ENCODE measurements at places on chromosomes 3 and 15.
A peak's percentile ranks its signal among the peaks of the same experiment; 100 is the strongest.

DNA sequence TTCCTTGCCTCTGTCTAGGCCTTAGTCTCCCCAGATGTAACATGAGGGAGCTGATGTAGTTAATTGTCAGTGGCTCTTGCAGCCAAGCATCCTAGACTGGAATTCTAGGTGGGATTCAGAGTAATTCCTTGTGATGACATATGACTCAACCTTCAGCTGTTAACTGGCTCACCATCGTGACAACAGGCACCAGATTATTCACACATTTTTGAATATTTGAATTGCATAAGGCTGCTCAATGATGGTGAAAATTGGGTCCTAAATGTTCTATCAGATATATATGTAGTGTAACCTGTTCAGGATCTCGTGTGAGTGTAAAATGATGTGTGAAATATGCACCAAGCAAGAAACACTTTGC is 405.1 kb downstream of the LPP start:
- no peak for DNase-seq

DNA sequence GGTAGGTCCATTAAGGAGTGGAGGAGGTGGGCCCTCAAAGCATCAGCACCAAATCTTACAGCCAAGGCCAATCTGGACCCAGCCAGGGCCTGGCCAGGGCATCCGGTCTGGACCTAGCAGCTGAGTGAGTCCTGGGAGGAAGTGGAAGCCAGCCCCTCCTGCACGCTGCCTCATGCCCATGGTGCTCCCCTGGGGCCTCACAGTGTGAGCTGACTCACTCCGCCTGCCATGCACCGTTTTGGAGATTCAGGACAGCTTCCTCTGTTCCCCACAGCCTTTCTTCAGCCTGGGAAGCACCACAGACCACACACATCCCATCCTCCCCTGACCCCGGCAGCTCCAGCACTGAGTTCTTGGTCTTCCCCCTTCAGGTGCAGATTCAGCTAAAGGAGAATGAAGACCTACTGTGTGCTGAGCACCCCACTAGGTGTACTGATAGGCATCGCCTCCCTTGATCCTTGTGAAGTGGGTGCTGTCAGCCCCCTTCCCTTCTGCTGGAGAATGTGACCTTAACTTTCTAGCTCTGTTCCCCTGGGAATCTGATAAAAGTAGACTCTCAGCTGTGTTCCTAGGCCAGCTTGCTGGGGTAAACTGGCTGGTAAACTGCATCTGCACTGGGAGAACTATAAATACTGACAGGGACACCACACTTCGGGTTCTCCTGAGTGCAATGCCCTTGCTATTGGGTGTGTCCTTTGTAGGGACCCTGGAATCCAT is 36.8 kb upstream of the SEC13 start:
- no peak for DNase-seq

DNA sequence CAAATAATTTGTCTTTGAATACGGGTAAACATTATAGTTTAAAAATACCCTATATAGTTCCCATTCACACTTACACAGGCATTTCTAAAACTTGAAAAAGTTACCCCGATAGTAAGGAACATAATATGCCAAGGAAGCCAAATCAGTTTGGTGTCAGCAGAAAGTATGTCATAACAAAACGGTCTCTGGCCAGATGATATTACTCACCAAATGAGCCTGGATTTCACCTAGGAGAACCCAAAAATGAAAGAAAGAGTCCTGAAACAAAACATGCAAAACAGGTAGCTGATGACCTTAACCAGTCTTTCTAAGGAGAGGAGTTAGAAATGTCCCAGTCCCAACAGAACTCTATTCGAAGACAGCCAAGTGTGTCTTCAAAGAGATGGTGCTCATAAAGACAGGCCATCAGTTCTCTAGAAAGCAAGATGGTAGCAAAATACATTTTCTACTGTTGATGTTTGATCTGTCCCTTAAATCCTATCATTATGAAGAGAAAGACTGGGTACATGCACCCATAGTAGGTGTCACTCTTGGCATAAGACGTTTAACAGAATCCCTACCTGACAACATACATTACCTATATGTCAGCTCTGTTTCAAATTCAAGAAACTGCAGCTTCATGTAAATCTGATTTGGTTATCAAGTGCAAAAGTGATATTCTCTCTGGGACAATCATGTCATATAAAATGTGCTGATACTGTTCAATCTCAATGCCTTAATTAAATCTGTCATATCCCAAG is 942.5 kb downstream of the ROBO1 start:
- DNase-seq: no peak

- no peak for DNase-seq
Measured at GRCh38 chr15:90201944-90202375, 830 bp downstream of the SEMA4B start.

GRCh38 chr3:159828542-159828943 is 160.1 kb upstream of the IL12A start:
- DNase-seq: peak; percentile 3

- no peak for DNase-seq
Measured at GRCh38 chr3:120272286-120272685, 12.7 kb downstream of the GPR156 start.

GRCh38 chr3:58179235-58180098 is 31.3 kb downstream of the DNASE1L3 start:
- no peak for DNase-seq

- DNase-seq: no peak
Measured at GRCh38 chr15:67177752-67178151, 76.7 kb downstream of the AAGAB start.

GRCh38 chr15:99503411-99503810 is 62.4 kb upstream of the MEF2A start:
- no peak for DNase-seq

DNA sequence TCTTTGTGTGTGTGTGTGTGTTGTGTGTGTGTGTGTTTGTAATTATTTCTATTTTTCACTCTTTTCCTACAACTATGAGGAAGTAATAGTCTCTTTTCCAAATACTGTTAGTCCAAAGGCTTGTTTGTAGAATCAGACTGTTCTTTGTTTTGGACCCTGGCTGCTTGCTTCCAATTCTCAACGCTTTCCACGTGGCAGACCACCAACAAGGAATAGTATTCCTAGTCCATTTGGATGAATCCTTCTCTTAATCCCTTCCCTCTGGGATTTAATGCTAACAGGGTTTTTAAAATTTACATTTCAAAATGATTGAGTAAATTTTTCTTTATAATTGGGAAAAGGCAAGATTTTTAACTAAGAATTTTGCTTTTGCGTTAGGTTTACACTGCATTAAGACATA is 62.7 kb downstream of the ADAMTSL3 start:
- DNase-seq: no peak

- no peak for DNase-seq
Measured at GRCh38 chr3:72442759-72443158, 405.5 kb downstream of the SHQ1 start.

DNA sequence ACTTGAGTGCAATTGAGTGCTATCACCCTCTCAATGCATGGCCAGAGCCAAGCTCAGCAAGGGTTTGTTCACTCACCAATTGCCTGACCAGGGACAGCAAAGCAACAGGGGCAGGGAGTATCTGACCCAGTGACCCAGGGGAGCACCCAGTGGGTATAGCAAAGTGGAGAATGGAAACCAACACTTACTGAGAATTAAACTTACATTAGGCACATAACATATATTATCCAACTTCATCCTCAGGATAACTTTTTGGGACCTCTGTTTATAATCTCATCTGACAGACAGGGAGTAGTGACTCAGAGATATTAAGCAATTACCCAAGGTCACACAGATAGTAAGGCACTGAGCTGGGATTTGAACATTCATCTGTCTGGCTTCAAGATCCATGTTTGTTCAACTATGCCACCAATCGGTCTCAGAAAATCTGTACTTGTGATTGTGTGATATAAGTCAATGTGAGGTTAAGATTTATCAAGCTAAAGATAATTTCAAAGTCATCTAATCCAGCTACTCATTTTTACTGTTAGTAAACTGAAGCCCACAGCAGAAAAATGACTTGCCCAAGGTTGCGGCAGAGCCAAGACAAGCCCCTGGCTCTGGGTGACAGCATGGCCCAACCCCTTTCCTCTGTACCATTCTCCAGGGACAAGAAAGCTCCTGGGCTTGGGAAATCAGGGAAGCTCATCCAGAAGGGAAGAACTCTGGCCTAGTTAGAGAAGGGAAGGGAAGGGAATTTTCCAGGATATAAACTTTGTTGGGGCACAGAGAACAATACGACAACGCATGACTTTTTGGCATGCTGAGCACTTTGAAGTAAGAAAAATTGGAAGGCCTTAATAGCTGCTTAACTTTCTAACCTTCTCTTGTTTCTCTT is 138.0 kb upstream of the SMAD3 start:
- no peak for DNase-seq

- no peak for DNase-seq
Measured at GRCh38 chr15:40096094-40096891, 12.4 kb downstream of the BMF start.

- DNase-seq: no peak
Measured at GRCh38 chr3:39753391-39753790, 56.0 kb upstream of the MYRIP start.

GRCh38 chr15:31254431-31255175 is 72.0 kb upstream of the KLF13 start:
- no peak for DNase-seq

DNA sequence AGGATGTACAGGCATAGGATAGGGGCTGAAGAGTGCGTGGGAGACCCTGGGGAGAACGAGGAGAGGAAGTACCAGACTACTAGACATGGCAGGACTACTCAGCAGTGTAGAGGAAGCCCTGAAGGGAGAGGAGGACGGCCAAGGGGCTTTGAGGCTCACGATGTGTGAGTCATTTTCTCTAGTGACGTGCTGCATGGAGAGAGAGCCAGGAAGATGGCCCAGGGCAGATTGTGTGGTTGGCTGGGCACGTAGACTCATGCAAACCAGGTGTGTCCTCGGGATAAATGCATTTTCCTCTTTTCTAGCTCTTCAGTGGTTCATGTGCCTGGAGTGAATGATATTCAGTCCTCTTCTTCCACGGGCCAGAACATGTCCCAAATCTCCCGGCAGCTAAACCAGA is 115.0 kb upstream of the ABHD17C start:
- no peak for DNase-seq

- DNase-seq: no peak
Measured at GRCh38 chr15:79724312-79724711, 172.5 kb downstream of the MTHFS start.

- no peak for DNase-seq
Measured at GRCh38 chr3:141405025-141405424, 36.7 kb downstream of the ZBTB38 start.

- no peak for DNase-seq
Measured at GRCh38 chr3:8899876-8900460, 63.3 kb downstream of the RAD18 start.

DNA sequence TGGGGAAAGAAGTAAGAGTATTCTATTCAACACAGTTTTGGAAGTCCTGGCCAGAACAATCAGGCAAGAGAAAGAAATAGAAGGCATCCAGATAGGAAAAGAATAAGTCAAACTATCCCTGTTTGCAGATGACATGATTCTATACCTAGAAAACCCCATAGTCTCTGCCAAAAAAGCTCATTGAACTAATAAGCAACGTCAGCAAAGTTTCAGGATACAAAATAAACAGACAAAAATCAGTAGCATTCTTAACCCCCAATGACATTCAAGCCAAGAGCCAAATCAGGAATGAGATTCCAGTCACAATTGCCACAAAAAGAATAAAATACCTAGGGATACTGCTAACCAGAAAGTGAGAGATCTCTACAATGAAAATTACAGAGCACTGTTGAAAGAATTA is 99.4 kb upstream of the MITF start:
- no peak for DNase-seq

DNA sequence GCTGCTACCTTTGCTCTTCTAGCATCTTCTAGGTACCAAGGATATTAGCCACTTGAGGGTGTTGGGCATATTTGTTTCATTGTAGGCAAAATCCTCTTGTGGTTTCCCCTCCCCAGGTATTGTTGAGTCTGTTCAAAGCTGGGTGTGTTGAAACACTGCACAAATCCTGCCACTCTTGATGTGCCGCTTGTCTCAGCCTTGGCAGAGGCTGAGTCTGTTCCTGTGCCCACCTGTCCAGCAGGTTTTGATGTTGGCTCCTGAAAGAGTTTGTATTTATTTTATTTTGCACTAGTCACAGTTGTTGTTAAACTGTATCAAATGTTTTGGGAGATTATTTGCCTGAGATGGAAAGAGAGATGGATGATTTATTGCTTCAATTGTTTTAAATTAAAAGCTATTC is 136.2 kb downstream of the USP13 start:
- DNase-seq: no peak

DNA sequence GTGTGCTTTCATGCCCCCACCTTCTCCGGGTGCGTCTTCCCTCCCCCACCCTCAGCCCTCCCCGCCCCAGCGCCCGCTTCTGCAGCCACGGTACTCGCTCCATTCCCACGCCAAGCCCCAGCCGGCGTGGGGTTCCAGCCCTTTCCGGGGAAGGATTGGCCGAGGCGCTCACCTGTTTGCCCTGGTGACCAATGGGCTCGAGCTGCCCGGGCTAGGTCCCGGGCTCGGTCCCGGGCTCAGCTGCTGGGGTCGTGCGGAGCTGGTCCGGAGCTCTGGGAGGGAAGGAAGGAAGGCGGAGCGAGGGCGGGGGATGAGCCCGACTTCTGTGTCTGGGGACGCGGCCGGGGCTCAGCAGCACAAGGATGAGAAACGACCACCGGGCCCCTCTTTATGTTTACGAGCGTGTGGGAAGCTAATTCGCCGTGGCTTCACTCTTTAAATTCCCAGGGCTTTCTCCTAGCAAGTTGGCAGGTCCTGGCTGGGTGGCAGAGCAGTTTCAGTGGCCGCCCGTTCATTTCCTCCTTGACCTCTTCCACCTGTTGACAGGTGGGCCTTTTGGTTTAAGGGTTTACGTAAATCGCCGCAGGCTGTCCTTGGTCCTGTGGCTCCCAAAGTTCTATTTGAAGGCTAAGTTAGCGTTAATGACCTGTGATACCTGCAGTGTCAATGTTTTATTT is at the start of gene IGSF10:
Gene IGSF10 (minus strand): TSS at position 288 of the 677 bp plus-strand sequence. CDS start 2,352 bp downstream, outside the sequence.
- peak; percentile 15 for DNase-seq

- DNase-seq: no peak
Measured at GRCh38 chr3:160379628-160380214, 19.3 kb downstream of the IFT80 start.

- no peak for DNase-seq
Measured at GRCh38 chr15:62709261-62709660, 333.3 kb upstream of the TPM1 start.

DNA sequence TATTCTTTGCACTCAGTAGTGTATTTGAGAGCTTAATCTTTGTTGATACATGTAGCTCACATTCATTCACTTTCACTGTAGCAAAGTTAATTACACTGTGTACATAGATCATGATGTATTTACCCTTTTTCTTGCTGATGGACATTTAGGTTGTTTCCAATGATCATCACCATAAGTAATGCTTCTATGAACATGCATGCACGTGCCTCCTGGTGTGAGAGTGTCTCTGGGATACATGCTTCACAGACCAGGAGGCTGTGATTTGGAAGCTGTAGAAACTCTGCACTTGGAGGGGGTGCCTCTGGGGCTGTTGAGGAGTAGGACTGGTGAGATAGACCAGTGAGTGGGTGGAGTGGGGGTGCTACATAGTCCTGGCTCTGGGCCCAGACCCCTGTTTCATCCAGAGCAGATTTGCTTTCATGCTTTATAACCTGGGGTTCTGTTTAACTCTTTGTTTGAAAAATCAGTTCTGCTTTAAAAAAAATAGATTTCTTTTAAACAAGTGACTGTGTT is 18.2 kb upstream of the SMAD3 start:
- DNase-seq: peak; percentile 43
